Stimulated activated naive CD8-positive, alpha-beta T cell treated with anti-CD3 and anti-CD28 coated beads, Interleukin-15, Interleukin-2, amounts not matched to agents 100 U/mL and 50 U/mL, for 24 hours (primary cell): ENCODE measurements at places on chromosomes 11 and 22.

GRCh38 chr11:129855086-129855485 is 39.4 kb downstream of the TMEM45B start:
- DNase-seq: no peak

GRCh38 chr11:67351275-67352005 is 1.9 kb downstream of the POLD4 start:
- peak; percentile 66 for DNase-seq

DNA sequence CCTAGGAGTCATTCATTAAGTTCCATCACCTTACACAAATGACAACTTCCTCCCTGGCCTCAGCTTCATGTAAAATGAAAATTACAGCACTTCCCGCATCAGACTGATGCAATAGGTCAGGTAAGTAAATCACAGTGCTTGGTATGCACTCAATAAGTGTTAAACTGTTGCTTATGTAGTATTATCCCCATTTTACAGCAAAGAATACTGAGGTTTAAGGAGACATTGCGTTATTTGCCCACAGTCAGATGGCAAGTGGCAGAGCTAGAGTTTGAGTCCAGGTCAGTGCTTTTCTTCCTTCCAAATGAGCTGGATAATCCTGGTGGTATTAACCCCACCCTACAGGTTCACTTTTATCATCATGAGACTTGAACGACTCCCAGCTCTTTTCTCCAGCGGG is 29.7 kb downstream of the WT1 start:
- DNase-seq: no peak

GRCh38 chr11:117959438-117960149 is 26.6 kb upstream of the IL10RA start:
- no peak for DNase-seq

GRCh38 chr22:24134090-24134846 is 47.0 kb upstream of the SUSD2 start:
- peak; percentile 69 for DNase-seq

- no peak for DNase-seq
Observed at GRCh38 chr11:120522021-120522420, 10.5 kb downstream of the GRIK4 start.

DNA sequence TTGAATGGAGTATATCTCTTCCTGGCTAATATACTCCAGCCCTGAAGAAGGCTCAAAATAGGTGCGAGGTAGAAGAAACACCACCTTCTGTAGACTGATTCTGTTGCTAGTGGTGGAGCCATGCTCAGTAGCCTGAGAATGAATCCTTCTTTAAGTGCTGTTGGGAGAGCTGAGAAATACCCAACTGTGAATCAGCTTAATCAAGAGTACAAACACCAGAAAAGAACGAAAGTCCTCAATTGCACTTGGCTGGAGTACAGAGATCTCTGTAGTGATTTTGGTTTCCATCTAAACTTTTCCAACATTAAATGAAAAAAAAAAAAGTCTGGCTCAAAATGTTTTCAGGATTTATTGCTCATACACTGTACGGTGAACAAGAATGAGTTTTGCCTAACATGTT is 619.1 kb downstream of the METTL15 start:
- DNase-seq: no peak

DNA sequence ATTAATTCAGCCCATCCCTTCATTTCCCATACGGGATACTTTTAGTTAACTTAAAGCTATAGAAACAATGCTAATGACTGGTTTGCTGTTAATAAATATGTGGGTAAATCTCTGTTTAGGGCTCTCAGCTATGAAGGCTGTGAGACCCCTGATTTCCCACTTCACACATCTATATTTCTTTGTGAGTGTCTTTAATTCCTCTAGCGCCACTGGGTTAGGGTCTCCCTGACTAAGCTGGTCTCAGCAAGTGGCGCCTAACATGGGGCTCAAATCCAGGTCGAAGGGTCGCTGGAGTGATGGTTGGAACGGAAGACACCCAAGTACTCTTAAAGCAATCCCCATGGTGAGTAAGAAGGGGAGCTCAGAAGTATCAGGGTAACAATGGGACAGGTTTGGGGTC is 14.4 kb upstream of the OOSP1 start:
- DNase-seq: peak; percentile 6

DNA sequence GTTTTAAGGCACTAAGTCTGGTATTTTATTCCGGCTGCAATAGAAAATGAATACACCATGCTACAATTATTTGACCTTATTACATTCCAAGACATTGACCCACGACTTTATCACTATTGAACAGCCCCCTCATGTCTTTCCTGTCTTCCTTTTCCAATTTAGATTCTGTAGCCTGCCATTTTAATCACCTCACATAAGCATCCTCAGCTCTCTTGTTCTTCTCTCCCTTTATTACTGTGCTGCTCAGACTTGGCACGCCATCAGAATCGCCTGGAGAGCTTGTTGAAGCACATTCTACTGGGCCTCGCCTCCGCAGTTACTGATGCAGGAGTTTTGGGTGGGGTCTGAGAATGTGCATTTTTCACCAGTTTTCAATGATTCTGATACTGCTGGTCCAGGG is 38.7 kb upstream of the SWAP70 start:
- no peak for DNase-seq

DNA sequence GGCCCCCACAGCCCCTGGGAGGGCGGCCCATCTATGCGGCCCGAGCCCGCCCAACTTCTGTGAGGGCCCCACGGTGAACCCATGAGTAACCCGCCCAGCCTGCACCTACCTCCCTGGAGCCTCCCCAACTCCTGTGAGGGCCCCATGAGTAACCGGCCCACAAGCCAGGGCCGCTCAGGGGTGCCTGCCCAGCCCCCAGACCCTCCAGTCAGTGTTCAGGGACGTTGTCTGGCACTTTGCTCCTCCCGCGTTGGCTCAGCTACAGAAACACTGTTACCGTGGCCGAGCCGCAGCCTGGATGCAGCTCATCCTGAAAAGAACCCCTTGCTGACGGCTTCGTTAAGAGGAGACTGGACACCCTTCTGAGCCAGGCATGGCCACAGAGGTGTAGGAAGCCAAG is 179.6 kb downstream of the BRD1 start:
- DNase-seq: no peak

GRCh38 chr11:59283311-59283710 is 70.6 kb upstream of the MPEG1 start:
- no peak for DNase-seq

- no peak for DNase-seq
Observed at GRCh38 chr22:26182723-26183122, 13.5 kb downstream of the SEZ6L start.

- DNase-seq: no peak
Observed at GRCh38 chr22:16824716-16825687, at the start of gene XKR3. Gene XKR3 (minus strand): TSS chr22:16825411. CDS start chr22:16808073, 17,338 bp downstream.

GRCh38 chr22:37931893-37932389 is 21.5 kb downstream of the C22orf23 start:
- DNase-seq: no peak

GRCh38 chr11:78100676-78101472 is 21.2 kb upstream of the NDUFC2 start:
- no peak for DNase-seq

GRCh38 chr22:30889996-30890480 is 78.5 kb downstream of the MORC2 start:
- no peak for DNase-seq

GRCh38 chr22:44638971-44639760 is 62.8 kb upstream of the PRR5 start:
- DNase-seq: no peak

- no peak for DNase-seq
Observed at GRCh38 chr11:10857459-10857708, 469 bp downstream of the ZBED5 start.

DNA sequence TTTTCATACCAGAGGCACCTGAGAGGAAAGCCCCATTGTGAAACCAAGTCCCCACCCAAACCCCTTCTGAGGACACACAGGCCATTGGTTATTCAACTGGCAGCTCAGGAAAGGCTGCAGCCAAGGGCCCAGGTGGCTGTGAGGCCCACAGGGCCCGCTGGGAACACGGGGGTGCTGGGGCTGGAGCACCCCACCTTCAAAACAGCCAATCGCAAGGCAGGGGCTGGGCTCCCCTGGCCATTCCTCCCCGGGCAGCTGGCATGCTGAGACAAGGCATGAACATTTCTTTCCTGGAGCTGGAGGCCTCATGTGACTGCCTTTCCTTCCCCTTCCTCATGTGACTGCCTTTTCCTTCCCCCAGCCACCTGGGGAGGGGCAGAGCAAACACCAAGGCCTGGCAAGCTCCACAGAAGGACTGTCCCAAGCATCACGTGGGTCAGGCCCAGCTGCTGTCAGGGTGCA is 76.9 kb downstream of the PIWIL3 start:
- no peak for DNase-seq

GRCh38 chr11:134598368-134598767 is 186.3 kb upstream of the B3GAT1 start:
- DNase-seq: no peak

GRCh38 chr11:60193687-60194433 is 11.0 kb upstream of the MS4A6A start:
- DNase-seq: peak; percentile 80

DNA sequence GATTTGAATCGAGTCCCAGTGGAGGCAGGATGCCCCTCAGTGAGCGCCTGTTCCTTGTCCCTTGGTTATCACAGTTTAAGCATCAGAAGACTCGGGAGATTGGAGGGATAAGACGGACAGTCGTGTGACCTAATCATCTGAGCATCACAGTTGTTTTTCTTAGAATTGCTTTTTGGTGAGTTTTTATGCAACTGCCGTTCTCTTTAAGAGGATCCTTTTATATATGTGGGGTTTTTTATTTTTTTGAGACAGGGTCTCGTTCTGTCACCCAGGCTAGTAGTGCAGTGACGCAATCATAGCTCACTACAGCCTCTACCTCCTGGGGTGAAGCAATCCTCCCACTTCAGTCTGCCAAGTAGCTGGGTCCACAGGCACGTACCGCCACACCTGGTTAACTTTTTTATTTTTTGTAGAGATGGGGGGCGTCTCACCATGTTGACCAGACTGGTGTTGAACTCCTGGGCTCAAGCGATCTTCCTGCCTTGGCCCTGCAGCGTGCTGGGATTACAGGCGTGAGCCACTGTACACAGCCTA is 16.5 kb downstream of the NUP50 start:
- DNase-seq: no peak

- DNase-seq: no peak
Observed at GRCh38 chr11:60988658-60989057, 17.2 kb downstream of the CD6 start.

DNA sequence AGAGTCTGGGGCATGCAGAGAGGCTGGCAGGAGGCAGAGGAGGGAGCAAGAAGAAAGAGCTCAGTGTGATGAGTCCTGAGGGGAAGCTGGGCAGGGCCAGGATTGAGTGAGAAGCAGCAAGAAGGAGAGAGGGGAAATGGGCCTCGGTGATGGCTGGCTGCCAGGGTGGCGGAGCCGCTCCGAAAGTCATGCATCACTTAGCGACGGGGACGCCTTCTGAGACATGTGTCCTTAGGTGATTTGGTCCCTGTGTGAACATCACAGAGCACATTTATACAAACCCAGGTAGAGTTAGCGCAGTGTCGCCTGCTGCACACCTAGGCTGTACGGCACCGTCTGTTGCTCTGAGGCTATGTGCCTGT is 15.1 kb downstream of the TBC1D22A start:
- DNase-seq: peak; percentile 61
